ENCODE measurements at places on chromosomes 4 and X.

DNA sequence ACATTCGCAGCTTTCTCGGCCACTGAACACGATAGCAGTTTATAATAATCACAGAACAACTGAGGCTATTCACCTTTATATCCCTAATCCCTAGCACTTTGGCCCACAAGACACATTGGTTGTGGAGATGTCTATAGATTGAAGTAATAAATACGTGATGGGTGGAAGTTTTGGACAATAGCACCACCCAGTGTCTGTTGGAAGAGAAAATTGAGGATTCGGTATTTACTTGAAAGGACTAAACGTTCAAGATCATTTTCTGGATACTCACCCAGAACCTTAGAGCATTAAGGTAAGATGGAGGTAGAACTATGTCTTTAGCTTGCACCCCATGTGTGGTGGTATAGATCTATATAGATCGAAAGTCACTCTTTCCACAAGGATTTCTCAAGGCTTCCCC is 787 bp upstream of the TMSB15A start:
- no peak for DNase-seq

DNA sequence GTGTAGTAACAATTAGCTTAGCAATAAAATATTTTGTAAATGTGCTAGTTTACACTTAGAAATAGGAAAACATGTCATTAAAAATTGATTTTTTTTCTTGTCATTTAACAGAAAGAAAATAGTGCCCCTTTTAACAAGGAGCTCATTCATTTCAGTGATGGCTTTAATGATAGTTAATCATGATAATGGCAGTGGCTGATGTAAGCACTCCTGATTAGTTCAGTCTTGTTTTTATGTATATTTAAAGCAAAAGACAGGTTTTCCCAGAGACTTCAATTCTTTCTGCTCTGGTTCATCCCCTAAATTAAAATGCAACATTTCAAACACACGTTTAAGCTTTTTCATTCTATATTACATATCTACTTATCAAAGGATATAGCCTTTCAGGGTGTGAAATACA is 1039.5 kb upstream of the PCDH7 start:
- DNase-seq: no peak

GRCh38 chr4:115749404-115749803 is 636.0 kb upstream of the NDST4 start:
- no peak for DNase-seq

DNA sequence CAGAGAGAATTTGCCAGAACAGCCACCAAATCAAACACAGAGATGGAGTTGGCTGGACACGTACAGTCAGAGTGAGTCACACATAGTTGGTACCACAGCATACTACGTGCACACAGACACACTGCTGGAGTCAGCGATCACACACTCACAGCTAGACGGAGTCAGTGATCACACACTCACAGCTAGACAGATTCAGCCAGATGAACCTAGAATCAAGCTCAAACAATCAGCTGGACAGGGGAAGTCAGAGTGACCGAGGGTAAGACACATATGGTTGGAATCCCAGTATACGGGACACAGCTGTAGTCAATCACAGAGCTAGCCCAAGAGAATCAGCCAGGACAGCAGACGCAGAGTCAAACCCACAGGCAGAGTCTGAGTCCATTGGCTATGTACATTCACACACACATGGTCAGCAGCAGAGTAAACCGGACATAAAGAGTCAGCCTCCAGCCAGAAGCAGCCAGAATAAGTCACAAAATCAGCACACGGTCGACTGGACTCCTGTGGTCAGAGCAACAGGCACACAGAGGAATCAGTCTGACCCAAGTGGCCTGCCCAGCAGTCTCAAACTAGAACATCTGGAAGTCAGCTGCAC is 4.6 kb downstream of the SLC38A5 start:
- DNase-seq: no peak

DNA sequence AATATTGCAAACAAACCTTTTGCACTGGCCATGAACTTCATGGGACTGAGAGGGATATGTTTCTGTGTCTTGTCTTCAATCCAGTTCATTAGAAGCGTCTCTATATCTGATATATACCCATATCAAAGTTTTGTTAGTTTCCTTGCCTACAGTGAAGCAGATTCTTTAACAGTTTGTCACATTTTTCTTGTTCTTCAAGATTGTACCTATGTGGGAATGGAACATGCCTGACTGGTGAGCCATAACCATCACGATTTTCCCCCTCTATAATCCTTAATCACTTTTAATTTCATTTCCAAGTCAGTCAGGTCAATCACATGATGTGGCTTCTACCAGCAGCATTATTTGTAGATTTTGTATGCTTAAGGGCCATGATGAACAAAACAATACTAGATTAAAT is 197.1 kb upstream of the PDE5A start:
- DNase-seq: no peak

DNA sequence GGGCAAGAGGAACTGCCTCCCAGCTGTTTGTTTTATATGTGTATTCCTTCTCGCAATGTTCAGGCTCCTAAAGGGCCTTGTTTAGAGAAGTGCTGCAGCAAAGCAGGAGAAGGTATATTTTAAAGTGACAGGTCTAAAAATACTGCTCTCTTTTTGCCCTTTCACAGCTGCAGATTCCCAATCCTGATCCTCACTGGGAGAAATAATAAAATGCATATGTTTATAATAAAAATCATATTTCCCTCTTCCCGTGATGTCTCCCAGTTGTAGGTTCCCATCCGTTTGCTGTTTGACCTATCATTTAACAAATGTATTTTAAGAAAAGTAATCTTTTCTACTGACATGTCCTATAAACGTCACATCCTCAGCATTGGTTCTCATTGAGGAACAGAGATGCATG is 62.7 kb upstream of the GPC4 start:
- no peak for DNase-seq

DNA sequence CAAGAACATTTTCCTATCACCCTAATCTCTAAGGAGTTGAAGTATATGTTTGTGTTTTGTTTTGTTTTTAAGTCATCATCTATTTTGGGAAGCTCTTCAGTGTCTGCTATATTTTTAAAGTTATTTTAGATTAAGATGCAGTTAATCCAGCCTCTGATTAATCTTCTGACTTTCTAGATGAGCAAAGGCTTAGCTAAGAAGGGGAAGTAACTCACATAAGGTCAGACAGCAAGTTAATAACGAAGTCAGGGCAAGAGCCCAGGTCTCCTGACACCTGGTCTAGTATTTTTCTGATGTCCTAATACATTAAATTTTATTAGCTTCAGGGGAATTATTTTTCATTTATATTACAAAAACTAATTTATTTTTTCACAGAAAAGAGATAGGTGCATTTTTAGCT is 168.5 kb downstream of the SOWAHB start:
- no peak for DNase-seq

GRCh38 chrX:12788645-12789044 is 2.6 kb upstream of the PRPS2 start:
- DNase-seq: no peak

DNA sequence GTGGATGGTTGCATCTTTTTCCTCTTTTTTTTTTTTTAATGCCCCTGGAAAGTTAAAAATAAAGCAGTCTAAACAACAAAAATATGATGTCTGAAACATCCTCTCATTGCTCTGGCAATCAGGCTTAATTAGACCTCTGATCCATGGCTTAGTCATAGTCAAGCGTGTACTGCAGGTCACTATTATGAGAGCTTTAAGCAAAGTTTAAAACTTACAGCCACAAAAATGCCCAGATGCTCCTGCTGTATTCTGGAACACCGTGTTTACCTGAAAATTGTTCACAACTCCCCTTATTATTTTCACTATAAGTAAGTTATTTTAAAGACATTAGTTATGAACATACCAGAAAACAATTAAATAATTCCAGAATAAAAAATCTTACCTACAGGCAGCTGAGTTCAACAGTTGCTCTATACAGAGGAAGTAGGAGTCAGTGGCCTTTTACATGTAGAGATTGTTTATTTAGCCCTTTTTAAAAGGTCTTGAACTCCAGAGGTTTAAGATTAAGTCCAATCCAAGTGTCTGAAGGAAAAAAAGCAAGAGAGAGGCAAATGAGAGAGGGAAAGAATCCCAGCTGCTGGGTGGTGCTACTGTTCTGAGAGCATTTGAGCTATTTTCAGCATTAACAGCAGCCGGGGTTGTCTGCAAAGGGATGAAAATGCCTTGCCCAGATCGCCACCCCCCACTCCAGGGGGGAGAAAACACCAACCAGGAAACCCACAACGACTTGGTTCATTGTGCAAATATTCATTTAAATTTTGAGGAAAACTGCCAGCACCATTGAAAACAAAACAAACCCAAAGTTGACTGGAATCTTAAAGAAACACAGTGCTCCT is 36.9 kb downstream of the SORBS2 start:
- DNase-seq: no peak

DNA sequence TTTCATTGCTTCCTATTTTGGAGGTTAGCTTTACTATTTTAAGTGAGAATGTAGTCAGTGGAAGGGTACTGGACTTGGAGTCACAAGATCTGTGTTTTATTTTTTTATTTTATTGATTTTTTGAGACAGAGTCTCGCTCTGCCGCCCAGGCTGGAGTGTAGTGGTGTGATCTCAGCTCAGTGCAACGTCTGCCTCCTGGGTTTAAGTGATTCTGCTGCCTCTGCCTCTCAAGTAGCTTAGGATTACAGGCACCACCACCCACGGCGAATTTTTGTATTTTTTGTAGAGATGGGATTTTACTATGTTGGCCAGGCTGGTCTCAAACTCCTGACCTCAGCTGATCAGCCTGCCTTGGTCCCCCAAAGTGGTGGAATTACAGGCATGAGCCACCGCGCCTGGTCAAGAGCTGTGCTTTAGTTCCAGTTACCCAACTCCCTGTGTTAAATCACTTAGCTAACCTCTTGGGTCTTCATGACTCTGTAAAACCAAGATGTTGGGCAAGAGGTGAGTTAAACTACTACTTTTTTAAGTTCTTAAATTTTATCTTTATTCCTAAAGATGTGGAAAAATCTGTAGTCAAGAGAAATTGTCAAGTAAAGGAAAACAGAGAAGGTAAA is 11.2 kb downstream of the USP9X start:
- DNase-seq: no peak

DNA sequence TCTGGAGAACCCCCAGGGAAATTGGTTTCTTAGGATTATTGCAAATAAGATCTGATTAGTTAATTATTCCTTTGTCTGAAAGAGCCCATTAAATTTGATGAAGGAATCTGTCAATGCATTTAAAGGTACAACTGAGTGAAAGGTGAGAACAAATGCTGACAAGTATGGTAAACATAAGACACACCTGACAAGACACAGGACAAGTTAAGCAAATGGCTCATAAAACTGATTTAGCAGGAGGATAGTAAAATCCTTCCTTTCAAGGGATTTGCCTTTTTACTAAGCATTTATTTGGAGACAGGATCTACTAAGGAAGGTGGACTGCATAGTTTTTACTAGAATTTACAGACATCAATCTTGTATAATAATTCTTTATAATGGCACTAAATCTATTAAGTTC is 553.9 kb downstream of the SPRY1 start:
- DNase-seq: no peak

DNA sequence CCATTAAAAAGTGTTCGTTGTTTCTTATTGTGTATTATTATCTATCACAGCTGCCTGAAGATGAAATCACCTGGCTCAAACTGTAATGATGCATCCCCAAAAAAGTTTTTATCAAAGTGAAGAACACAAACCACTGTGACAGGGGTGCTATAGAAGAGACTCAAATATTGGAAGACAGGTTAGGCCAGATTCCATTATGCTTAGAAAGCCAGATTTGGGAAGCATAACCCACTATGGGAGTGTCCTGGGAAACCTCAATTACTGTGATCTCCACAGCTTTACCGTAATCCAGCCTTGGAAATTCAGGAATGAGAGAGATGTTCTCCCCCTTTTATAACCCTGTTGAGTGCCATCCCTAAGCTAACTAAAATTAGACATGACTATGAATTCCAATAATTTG is 114.2 kb downstream of the NWD2 start:
- DNase-seq: no peak

- no peak for DNase-seq
Observed at GRCh38 chrX:35023683-35024082, 81.1 kb downstream of the FAM47B start.

DNA sequence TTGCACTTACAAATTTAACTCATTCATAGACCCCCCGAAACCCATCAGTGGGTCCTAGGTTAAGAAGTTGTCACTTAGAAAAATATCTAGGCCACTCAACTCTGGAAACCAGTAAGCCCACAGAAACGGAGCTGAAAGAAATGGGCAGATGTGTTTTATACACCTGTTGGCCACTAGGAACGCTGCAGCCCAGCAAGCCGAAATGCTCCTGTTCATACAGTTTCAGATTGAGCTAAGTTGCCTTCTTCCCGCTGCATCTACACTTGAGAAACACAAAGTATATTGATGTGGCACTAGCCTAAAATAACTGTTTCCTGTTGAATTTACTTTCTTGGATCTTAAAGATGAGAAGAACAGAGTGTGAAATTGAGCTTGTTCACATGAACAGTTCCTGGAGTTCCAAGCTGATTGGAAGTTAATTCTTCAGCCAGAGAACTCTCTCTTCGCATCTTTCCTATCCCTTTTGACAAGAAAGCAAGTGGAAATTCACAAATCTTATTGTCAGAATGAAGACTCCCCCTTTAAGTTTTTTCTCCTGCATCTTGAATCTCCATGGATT is 174.1 kb downstream of the RBMX2 start:
- DNase-seq: no peak

- DNase-seq: peak; percentile 41
Observed at GRCh38 chr4:1235381-1236102, 13.4 kb downstream of the CTBP1 start.

- no peak for DNase-seq
Observed at GRCh38 chr4:74523096-74523495, 78.2 kb downstream of the AREG start.

DNA sequence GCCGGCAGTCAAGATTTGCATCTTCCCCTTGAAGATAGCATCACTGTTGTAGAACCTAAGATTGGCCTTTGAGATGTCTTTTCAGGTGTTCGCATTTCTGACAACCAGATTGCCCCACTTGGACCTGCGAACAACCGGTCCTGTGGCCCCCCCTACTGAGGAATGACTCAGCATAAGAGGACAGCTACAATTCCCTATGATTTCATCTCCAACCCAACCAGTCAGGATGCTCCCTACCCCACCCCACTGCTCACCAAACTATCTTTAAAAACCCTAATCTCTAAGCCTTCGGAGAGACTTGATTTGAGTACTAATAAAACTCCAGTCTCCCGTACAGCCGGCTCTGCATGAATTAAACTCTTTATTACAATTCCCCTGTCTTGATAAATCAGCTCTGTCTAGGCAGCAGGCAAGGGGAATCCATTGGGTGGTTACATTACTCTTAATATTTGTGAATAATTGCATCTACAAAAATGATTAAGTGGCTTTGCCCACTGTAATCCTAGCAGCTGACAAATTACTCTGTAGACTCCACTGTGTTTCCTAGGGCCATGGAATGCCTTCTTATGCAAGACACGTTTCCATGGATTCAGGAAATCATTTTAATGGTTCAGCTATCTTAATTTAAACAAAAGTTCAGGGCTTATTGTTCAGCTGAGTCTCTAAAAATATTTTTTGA is 95.4 kb downstream of the GPR143 start:
- DNase-seq: no peak

Measured in RWPE2 (cell line).